ENCODE measurements at places on chromosomes 1 and 21.

DNA sequence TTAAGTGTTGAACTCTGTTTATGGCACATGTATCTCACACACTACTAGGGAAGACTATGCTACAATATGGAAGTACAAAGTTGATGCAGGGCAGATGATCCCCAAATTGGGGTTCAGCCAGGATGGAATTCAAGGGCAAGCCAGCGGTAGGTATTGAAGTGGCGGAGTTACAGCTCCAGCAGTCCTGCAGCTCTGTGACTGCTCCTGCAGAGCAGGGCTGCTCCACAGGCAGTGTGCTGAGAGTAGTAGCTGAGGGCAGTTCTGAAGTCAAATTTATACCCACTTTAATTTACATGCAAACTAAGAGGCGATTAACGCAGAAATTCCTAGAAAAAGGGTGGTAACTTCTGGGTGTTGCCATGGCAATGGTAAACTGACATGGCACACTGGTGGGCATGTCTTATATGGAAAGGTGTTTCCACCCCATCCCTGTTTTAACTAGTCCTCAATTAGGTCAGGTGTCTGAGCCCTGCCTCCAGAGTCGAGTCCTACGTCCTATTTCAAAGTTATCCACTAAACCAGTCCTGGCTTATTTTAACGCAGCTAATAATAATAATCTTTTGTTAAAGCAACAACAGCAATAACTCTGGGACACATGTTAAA lies 20.6 kb upstream of the CENPF start:
- no peak for DNase-seq

DNA sequence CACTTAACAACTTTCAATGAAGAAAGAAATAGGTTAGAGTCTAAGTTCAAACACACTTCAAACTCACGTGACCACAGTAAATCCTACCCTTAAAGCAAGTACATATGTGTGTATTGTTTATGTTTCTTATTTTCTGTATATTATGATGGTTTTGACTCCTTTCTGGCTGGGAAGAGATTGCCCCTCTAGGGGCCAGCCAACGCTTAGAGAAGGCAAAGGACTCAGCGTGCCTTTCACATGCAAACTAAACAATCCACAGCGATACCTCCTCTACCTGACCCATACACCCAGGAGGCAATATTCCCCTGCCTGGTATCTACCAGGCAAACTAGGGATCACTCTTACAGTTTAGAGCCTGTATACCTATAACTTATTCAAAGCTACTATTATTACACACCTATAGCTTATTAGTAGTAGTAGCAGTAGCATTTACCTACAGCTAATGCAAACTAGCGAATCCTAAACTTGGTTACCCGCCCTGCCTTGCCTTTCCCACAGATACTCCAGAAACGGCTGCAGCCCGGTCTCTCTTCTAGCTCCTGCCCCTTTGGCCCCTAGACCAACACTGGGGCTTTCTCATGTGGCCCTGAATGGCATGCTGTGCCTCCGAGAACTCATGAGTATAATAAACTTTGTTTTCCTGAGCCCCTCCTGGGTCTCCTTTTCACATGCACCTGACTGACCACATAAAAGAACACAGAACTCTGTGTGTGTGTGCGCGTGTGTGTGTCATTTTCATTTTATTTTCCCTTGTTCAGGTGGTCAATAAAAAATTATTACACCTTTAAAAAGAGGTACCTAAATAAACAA lies 14.0 kb downstream of the NRIP1 start:
- DNase-seq, result no peak

- DNase-seq, result no peak
Measured at GRCh38 chr1:18104546-18105100, 3.0 kb upstream of the IGSF21 start.

DNA sequence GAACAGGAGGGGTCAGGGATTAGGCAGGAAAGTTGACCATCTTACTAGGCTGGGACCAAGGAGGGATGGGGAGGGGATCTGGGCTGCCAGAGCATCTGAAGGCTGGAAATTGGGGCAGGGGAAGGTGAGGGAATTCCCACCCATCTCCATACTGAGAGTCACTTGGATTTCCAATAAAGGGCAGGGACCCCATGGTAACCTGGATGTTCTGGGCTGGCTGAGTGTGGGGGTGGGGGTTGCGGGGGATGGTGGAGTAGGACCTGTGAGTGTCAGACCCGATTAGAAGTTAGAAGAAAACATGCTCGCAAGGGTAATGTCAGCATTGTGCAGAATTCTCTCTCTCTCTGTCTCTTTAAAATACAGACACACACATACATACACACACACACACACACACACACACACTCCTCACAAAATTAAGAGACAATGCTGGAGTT lies 40.0 kb upstream of the EPS15 start:
- DNase-seq, result no peak

DNA sequence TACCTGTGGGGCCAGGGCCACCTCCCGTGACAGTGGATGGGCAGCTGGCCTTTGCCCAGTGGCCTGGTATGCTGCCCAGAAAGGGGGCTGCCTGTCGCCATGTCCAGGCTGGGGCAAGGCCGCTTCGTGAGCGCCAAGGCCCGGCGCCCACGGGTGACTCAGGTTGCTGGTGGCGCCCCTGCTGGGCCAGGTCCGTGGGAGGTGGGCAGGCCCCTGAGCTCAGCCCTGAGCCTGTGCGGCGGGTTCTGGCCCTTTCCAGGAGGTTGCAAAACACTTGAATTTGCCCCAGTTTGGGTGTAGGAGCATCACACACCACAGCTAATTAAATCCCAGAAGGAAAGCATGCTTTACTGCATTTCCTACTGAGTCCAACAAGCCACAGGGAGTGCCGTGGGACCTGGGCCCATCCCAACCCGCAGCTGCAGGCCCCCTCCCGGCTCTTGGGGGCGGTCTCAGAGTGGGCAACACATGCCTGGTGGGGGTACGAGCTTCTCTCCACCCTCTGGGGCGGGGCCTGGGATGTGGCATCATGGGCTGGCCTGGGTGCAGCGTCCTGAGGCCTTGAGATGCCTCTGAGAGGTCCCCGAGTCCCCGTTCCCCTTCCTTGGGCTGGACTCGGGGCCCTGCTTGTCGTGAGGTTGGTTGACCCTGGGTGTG lies 159.8 kb downstream of the PEX14 start:
- no peak for DNase-seq

DNA sequence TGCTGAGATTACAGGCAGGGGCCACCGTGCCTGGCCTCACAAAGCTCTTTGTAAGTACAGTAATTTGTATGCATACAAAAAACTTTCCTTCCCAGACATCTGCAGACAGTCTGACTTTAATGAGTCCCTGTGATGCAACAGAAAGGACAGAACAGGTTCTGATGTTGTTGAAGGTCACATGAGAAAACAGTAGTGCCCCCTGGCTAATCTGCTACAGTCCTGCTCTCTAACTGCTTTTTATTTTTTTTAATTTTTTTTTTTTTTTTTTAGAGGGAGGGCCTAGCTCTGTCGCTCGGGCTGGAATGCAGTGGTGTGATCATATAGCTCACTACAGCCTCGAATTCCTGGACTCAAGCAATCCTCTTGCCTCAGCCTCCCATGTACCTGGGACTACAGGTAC lies 36.7 kb downstream of the ACBD3 start:
- no peak for DNase-seq

DNA sequence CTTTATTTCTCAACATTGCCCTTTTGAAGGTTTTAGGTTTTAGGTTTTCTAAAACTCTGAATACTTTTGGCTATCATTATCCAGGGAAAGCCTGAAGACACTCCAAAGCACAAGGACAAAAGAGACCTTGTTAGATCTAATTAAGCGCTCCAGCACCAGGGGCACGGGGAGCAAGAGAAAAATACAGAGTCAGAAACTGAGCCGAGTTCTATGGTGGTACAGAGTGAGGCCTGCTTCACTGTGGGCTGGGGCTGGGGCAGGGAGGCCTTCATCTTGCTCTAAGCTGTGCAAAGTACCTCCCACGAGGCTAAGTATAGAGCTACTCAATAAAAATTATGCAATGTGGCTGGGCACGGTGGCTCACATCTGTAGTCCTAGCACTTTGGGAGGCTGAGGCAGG lies 19.7 kb upstream of the RAB4A start:
- no peak for DNase-seq

- DNase-seq, result no peak
Measured at GRCh38 chr1:168601051-168601450, 24.6 kb downstream of the XCL1 start.

GRCh38 chr1:48790397-48790796 lies 13.7 kb upstream of the BEND5 start:
- no peak for DNase-seq

DNA sequence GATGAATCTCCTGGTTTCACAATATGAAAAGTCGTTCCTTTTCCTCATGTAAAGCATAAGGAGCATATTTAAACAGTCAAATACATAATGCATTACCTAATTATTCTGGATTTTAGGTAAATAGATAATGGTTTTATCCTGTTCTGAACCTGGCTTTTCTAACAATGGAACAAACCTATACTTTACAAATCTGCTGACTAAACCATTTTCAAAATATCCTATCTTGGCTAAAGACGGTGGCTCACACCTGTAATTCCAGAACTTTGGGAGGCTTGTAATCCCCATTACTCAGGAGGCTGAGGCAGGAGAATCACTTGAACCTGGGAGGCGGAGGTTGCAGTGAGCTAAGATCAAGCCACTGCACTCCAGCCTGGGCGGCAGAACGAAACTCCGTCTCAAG lies 2.9 kb downstream of the SMIM12 start:
- no peak for DNase-seq

DNA sequence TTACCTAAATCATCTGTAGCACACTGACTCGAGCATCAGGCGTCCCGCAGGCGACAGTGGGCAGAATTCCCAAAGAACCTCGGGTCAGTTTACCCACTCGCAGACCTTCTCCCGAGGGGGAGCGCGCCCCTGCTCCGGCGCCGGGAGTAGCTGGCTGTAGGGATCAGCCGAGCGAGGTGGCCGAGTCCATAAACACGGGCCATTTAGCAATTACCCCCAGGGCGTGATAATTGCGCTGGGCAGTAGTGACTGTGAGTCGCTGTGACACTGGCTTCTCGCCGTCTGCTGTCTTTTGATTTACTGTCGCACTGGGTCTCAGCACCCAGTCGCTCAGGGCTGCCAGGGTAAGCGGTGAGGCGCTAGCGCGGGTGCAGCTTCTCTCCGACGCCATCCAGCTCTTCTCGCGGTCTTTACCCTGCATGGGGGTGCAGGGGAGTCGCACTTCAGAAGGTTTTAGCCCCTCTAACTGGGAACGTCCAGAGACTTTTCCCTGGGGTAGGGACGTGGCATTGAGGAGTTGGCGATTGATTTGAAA lies 16.2 kb downstream of the HLX start:
- no peak for DNase-seq

DNA sequence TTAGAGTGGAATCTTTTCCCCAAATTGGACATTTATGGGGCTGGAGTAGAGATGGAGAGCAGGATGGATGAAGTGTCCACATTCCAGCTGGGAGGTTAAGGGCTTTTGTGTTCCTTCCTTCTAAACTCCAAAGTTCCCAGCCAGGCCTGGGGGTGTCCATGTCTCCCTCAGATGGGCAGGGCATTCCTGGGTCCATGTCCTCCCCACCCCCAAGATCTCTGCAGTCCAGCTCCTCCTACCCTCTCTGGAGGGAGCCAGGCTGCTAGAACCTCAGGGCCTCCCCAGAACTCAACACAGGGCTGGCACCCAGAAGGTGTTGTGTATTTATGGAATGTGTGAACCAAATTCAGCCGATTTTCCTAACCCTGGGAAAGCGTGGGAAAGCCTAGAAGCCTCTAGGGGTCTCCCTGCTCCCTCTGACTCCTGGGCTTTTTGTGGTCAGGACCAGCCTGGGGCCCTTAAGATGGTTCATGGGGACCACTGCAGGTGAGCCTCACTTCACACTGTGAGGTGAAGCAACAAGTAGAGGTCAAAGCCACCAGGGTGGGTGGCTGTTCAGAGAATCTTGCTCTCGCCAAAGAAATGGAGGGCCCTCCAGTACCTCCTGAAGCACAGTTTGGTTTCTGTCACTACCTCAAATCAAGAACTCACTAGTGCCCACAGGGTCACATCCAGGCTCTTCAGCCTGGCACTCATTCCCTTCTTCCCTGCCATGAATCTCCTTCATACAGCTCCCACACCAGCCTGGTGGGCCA lies 54.8 kb downstream of the GLIS1 start:
- no peak for DNase-seq

Data from NCI-H1436 treated with DMSO at 0.1 percent for 48 hours (cell line).